ENCODE measurements at places on chromosomes 13 and 19.

- no peak for DNase-seq
These were observed 734 bp upstream of the TRMT1 start for GRCh38 chr19:13117176-13117771.

DNA sequence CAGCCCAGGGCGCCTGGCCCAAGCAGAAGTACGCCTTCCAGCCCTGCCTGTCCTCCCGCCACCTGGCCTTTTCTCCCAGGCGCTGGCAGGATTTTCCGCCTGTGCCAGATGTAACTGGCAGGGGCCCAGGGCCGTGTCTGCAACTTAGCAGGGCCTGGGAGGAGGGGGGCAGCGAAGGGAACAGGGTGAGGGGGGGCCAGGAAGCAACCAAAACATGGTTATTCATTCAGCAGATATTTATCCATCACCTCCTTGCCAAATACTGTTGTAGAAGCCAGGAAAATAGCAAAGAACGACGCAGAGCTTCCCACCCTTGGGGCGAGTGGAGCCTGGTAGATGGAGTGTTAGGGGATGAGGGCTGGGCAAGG lies 5.6 kb downstream of the TLE6 start:
- peak; percentile 75 for DNase-seq

DNA sequence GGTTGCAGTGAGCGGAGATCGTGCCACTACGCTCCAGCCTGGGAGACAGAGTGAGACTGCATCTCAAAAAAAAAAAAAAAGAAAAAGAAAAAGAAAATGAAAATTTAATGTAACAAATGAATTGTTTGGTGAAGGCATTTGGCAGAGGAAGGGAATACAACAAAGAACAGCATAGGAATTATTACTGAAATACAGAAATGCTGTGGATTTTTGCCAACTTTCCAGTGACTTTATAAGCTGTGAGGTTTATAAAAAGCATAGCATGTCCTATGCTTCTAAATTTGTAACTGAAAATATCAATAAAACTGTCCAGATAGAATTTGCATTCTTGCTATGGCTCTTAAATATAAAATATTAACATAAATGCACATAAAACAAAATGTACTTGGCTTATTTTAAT lies 112.9 kb upstream of the IRS2 start:
- no peak for DNase-seq

- DNase-seq = no peak
These were observed 150.2 kb upstream of the VSTM2B start for GRCh38 chr19:29375429-29376119.

All from NCI-H226 (cell line).